ENCODE measurements at places on chromosomes 3 and 15.

GRCh38 chr3:178370387-178370786 lies 165.8 kb upstream of the KCNMB2 start:
- DNase-seq, result no peak

DNA sequence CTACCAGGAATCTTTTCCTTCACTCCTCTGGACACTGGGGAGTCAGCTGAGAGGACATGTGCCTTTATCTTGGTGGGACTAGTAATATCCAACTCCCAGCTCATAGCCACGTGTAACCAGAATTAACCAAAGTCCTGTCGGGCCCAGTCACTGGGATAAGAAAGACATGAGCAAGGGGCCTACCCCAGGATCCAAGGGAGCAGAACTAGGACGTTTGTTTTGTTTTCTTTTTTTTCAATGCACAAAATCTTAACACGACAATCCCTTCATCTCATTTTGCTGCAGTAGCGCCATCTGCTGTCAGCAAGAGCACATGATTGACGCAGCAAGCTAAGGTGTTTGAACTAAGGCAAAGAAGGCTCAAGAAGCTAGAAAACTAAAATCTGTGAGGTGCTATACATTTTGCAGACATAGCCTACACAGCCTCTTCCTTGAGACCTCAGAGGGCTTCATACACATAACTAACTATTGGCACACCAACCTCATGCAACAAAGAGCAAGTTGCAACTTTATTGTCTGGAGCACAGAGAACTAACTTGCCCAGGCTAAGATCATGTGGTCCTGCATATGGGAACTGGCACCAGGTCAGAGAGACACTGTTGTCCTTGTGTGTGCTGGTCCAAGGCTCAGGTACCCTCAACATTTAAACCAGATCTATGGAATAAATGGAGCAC lies 43.6 kb downstream of the RLBP1 start:
- DNase-seq, result peak; percentile 81

- no peak for DNase-seq
Observed at GRCh38 chr15:40877694-40878093, 3.7 kb upstream of the RHOV start.

DNA sequence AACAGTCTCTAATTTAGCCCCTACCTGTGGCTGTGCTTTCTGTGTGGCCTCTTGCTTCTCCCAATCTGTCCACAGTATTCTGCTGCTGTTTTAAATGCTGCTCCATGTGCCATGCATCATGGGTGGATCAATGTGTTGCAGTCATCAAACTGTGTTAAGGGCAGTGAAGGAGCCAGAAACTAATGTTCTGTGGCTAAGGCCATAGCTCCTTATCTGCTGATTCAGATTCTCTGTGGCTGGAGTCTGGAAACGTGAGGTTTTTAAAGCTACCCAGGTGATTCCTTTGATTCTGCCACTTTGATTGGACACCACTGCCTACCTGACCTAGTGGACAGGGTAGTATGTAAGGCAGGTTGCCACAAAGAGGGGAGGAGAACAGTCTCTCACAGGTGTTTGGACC lies 44.8 kb downstream of the MORC1 start:
- no peak for DNase-seq

DNA sequence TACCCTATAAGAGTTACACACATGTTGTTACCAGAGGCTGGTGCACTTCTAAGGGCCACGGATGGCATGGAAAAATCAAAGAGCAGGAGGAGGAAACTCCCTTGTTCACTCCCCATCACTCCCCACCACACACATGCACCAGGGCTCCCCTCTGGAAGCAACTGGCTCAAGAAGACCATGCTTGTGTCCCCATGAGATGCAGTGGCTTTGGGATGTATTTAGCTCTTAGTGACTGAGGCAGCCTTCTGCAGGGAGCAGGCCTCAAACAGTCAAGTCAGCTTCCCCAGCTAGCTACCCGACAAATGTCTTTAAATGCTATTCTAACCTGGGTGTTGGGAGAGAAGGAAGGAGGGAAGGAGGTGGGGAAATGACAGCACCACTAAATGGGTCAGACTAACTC lies 32.9 kb upstream of the RAD18 start:
- DNase-seq, result no peak

DNA sequence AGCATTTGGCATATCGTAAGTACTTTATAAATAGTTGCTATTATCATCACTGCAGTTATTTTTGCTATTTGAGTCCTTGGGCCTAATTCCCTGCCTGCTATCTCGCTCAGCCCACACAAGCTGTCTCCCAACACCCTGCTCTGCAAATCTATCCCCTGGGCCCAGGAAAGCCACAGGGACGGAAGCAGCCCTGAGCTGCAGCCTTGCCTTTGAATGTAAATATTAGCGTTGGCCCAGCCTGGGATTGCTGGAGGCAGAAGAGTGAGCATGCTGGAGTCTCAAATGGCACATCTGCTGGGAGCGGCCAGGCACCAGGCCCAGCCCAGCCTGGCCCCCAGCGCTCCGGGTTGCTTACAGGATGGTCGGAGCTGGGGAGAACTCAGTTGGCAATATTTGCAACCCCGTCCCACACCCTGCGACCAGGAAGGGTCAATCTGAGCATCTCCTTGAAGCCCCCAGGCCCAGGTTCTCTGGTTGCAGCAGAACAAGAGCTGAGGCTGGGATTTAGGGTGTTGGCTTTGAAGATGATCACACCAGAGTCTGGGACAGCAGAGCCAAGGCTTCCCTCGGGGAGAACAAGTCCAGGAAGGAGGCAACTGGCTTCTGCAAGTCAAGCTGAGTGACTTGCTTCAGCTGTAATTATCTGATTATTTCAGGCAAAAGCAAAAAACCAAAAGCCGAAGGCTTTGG lies 529.6 kb downstream of the SHQ1 start:
- DNase-seq, result no peak

DNA sequence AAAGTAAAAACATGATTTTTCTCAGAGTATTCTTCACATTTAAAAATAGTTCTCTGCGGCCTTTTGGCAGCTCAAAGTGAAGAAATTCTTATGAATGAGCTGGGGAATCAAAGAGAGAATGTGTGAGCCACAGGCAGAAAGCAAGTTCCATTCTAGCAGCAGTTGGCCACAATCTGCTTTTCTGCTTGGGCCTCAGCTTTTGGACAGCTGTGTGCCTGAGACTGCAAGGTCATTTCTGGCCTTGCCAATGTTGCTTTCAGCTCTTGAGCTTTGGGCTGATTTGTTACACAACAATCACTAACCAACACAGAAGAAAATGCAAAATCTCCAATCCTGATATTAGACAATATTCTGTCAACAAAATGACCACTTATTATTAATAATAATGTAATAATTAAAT lies 14.4 kb upstream of the TM4SF4 start:
- DNase-seq, result no peak

GRCh38 chr15:51814606-51815005 lies 14.8 kb upstream of the TMOD3 start:
- no peak for DNase-seq

DNA sequence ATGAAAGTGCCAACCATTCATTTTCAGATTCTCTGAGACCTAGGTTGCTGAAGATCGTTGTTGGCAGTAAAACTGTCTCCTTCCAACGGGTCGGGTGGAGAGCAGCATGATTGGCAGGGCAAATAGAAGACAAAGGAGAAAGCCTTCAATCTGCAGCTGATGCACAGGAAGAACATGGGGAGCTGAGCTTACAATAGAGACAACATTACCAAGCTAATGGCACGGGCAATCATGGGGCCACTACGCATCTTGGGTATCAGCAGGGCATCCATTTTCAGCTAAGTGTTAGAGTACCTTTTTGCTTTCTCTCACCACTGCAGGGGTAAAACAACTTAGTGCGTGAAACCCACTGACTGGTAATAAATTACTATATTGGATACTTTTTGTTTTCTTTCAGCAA lies 114.8 kb downstream of the WDR72 start:
- no peak for DNase-seq

GRCh38 chr15:41944313-41944940 lies 27.9 kb downstream of the EHD4 start:
- DNase-seq, result no peak

DNA sequence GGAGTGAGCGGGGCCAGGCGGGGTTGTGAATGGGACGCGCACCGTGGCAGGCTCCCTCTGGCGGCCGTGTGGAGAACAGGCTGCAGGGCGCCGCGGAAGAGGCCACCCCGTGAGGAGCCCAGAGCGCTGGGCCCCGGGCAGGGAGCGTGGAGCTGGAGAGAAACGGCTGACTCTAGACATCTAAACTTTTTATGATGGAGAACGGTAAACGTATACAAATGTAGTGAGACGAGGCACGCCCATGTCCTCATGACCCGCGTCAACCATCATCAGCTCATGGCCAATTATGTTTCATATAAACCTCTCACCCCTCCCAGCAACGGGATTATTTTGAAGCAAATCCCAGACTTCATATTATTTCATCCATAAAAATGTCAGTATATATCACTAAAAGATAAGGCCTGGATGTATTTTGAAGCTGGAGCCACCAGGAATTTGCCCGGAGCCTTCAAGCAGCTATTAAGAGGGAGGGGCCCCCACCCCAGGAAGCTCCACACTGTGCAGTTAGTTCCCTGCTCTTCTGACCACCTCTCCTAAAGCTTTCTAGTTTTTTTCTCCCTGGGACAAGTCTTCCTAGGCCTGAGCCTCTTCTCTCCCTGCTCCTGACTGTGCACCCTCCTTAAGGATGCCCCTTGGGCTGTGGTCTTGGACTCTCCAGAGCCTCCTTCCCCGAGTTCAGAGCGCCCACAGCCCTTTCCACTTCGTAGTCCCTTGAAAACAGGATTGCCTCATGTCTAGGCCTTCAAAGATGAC lies 149.5 kb downstream of the SMAD6 start:
- peak; percentile 96 for DNase-seq

GRCh38 chr15:100336061-100336460 lies 5.7 kb downstream of the ADAMTS17 start:
- no peak for DNase-seq

DNA sequence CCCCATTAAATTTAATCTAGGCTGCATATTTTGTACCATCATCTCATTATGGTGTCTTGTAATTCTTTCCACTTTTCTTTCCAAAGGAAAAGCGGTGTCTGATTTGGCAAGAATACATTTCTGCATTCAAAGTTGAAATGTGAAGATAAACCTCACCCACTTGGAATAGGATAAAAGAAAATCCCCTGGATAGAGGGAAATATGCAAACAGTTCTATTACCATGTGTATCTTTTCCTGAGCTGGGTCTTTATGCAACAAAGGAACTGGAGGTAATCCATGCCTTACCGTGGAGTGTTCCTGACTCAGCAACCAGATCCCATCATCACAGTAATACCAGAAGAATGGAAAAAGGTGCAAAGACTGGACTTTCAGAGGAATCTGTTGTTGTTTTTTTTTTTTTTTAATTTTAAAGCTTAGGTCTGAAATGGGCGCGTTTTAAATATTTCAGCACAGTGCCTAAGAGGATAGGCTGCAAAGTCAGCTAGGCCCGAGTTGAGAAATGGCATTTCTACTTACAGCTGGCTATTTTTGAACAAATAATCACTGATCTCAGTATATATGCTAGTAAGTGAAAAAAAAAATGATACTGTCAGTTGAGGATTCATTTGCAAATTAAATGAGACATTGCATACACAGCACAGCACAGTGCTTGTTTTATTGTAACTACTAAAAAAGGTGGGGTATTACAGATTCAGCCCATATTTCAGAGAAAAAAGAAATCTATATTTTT lies 55.5 kb upstream of the ADAMTS9 start:
- DNase-seq, result no peak

- DNase-seq, result no peak
Observed at GRCh38 chr15:38671675-38672254, 107.2 kb upstream of the RASGRP1 start.

GRCh38 chr3:160287666-160288065 lies 62.4 kb downstream of the C3orf80 start:
- DNase-seq, result no peak

GRCh38 chr3:112744825-112745566 lies 101.7 kb downstream of the CD200R1L start:
- no peak for DNase-seq

GRCh38 chr3:88985491-88985890 lies 121.9 kb upstream of the EPHA3 start:
- no peak for DNase-seq

DNA sequence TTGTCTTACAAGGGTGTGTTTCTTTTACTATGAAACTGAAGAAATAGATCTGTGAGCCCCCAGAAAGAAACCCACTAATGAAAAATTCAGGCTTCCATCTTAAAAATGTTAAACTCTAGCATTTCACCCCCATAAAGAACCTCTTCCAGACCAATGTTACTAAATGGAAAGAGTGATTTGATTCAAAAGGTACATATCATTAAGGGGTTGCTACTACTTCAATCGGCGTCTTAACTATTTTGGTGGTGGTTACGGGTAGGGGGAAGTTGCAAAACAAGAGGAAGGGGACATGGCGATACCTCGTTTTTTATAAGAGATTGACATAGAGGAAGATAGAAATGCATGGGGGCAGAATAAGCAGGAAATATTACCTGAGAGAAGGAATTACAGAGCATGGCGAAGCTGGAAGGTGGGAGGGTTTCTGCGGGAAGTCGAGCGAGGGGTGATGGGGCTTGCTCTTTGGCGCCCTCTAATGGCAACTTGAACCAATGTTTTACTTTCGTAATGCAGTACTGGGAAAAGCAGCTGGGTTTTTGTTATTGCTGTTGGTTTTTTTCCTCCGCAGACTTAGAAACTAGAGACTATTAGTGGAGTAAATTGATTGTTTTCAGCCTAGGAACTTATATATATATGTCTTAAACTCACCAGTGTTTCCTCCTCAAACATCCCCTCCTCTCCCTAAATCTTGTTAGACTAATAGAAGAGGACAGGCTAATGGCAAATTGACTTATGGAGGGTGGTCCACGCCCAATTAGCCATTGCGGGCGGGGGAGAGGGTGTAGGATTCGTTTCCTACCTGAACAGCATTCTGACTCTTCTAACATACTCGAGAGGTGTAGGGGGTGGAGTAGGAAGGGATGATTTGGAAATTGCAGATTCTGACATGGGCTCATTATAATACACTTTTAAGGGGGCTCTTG lies 11.3 kb upstream of the SOX2 start:
- DNase-seq, result peak; percentile 86

- DNase-seq, result no peak
Observed at GRCh38 chr3:138078096-138078495, 37.3 kb downstream of the DZIP1L start.

DNA sequence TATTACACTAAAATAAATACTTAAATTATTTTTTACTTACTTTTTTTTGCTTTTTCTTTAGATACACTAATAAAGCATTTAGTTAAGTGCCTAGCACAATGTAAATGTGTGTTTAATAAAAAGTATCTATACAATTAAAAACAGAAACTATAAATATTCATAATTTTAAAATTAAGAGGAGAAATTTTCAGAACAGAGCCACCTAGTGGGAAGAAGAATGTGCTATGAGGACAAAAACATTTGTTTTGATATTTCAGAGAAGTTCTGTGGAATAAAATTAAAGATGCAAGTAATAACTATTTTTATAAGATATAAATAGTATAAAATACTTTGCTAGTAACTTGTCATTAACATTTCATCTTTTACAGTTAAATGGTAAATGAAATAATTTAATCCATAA lies 33.6 kb upstream of the PLSCR5 start:
- DNase-seq, result no peak
